AG04449 (cell line): ENCODE measurements at places on chromosomes 6 and 20.

DNA sequence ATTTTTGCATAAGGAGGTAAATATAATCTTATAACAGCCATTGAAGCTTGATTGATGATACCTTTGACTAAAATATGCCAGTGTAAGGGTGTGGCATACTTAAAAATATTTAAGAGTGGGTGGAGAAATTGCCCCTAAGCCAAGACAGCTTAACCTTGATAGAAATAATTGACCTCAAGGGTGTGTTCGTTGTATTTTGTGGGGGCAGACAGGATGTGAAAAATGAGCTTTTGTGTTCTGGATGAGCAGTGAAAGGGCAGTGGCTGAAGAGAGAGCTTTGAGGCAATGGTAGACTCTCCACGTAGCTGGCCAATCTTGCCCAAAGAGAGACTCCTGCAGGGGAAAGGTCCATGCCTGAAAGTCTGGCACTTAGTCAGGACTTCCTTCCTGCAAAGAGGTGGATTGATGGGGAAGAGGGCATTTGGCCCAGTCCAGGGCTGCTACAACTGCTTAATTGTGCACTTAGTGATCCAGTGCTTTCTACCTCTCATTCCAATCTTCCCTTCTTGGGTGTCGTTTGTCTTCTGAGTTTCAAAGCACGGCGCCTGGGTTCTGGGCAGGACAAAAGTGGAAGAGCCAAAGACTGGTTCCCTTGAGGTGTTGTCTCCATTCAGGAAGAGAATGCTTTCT is 15.6 kb upstream of the CD109 start:
- no peak for DNase-seq

- no peak for DNase-seq
These were observed 127.9 kb downstream of the CDK19 start for GRCh38 chr6:110687326-110687725.

DNA sequence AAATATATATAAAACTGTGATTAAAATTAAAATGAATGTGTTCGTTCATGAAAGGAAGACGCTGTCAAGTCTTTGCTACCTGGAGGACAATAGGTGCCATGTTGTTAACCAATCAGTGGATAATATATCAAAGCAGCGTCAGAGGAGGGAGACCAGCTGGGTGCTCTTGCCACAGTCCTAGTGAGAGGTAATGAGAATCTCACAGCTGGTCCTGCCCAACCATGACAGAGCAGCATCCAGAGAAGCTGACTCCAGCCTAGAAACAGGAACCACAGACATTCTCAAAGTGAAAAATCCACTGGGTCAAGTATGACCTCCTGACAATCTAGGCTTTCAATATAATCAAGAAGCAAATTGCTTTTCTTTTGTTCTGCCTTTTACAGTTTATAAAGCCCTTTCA is 94.5 kb upstream of the LRFN2 start:
- no peak for DNase-seq

DNA sequence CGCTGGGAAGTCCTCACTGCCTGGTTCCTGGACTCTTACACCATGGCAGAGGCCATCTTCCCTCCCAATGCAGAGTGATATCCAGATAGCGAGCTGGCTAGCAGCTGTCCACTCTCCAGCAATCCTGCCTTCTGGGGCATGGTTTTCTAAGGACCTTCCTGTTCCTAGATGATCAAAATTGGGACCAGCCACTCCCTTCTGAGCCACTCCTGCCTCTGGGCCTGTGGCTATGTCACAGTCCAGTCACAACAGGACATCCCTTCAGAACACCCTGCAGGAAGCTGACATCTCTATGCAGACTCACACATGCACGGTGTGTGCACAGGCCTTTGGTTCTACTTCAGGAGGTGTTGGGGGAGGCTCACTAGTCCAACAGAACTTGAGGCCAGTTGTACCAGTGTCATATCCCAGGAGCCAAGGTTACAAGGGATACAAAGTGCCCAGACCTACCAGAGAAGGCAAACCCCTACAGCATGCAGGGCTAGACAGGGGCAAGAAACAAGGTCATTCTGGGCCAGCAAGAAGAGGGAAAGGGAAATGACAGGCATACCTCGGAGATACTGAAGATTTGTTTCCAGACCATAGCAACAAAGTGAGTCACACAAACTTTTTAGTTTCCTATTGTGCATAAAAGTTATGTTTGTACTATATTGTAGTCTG is 2.7 kb upstream of the MCCD1 start:
- no peak for DNase-seq

DNA sequence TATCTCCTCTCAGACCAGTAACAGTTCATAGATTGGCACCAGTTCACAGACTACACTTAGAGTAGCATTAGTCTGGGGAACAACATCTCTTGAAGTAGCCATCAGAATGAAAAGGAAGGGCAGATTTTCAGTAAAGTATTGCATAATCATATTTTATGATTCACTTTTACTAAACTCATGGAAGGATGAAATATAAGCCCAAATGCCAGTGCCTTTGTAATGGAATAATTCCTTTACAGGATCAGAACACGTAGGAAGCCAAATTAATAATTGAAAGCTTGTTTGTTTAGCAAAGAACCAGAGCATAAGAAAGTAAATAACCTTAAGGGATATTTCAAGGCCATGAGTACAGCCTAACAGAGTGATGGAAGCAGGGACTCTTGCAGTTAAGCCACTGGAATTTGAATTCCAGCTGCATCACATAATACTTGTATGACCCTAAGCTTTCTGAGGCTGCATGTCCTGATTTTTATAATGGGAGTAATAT is 11.4 kb upstream of the LOC128125822 start:
- no peak for DNase-seq

DNA sequence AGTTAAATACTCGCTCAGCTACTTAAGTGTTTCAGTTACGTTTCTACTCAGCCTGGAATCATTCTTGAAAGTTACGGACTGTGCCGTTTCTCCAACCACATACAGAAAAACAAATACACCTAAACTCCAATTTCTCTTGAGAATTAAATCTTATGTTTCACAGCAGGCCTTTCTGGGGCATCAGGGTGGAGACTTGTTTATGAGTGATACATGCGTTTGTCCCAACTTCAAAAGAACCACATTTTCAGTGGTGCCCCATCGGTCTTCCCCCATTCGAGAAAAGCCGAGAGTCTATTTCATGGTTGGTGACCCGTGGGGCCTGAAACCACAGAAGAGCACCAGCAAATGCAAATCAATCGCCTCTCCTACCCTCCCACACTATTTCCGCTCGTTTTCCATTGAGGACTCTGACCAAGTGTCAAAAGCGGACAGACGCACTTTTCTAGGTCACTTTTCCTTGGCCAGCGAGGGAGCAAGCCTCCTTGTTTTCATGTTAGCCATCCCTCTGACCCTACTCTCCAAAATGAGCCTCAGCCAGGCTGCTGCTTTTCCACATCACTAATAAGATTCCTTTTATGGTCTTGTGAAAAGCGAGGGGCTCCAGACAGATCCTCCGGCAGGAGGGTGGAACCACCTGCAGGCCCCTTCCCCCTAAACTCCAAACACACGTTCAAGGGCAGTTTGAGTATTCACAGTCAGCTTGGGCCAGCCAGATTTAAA is 3.1 kb downstream of the JAG1 start:
- DNase-seq = no peak

GRCh38 chr20:41352666-41353065 is 12.0 kb downstream of the LPIN3 start:
- DNase-seq = no peak

GRCh38 chr6:16546861-16547260 is 214.4 kb downstream of the ATXN1 start:
- no peak for DNase-seq

DNA sequence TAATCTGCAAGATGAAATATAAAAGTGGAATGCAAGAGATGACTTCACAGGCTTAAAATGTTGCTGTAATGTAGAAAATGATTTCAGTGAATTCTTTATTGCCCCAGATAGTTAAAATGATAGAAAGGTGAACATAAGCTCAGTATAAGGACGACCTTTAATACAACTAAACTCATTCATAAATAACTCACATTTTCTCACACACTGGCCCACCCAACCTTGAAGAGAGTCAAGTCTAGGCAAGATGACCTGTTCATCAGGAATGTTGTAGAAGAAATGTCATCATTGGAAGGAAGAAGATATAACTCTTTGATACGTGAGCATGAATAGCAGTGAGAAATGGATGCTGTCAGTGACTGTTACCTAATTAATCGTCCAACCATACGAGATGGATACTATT is 111.1 kb upstream of the SASH1 start:
- peak; percentile 57 for DNase-seq

DNA sequence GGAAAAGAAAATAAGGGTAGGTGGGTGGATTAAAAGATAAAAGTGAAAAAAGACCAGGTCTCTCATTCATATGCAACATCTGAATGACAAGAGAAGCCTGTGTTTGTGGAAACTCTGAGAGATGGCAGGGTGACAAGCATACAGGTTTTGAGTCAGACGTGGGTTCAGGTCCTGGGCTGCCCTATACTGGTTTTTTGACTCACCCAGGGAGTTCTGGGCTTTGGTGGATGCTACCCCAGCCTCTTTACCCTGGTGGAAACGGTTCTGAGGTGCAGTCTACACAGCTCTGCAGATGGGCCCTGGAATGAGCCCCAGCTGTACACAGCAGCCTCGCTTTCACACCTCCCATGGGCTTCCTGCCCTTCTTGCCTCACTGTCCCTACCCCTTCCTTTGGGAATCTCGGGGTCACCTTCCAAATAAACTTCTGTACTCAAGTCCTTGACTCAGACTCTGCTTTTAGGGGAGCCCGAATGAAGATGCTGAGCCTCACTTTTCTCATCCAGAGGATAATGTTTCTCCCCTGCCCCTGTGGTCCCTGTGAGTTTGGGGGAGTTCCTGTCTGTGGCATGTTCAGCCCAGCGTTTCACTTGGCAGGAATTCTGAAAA is 77.7 kb upstream of the CLDN20 start:
- DNase-seq = no peak
